ENCODE measurements at places on chromosomes 3 and 15. TPM values are rescaled to one million over a fixed set of nuclear protein-coding genes. Genes with fewer than 3 reads are reported as not detected.

EPHA3 gene
- not detected for total RNA-seq

ADAMTS17 gene
- 0.10 TPM for total RNA-seq

PTX3 gene
- total RNA-seq = 0.36 TPM

GPR149 gene
- total RNA-seq = not detected

PLAAT1 gene
- total RNA-seq = not detected

CPLX3 gene
- not detected for total RNA-seq

DNA sequence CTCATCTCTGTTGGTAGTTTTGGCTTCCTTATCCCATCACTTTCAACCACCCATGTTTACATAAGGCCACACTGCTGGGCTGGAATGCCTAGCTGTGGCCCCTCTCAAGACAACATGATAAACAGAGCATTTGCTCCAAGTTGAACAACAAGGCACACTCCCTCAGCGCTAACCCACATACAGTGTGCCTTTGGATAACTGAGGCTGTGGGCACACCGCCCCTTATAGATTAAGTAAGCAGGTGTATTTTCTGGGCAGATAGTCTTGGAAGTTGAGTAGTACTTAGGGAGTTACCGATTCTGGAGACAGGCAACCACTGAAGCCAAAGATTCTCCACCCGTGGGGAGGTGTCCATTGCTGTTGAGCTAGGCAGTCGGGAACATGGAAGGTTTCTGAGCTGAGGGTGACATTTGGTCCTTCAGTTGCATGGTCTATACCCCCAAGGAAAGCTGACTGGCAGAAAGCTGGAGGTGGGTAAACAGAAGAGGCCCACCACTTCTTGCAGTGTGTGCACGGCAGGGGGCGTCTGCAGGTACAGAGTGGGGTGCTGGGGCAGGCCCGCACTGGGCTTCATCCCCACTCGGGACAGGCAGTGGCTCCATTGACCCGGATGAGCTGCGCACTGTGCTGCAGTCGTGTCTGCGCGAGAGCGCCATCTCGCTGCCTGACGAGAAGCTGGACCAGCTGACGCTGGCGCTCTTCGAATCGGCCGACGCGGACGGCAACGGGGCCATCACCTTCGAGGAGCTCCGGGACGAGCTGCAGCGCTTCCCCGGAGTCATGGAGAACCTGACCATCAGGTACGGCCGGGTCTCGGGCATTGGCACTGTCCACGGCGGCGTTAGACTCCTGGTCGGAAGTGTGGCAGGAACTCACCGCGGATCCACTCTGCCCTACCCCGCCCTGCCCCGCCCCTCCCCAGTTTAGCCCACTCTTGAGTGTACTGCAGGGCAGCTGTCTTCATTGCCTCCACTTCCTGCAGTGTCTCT lies 16.8 kb downstream of the NOX5 start:
- DNase-seq = peak; percentile 27

DNA sequence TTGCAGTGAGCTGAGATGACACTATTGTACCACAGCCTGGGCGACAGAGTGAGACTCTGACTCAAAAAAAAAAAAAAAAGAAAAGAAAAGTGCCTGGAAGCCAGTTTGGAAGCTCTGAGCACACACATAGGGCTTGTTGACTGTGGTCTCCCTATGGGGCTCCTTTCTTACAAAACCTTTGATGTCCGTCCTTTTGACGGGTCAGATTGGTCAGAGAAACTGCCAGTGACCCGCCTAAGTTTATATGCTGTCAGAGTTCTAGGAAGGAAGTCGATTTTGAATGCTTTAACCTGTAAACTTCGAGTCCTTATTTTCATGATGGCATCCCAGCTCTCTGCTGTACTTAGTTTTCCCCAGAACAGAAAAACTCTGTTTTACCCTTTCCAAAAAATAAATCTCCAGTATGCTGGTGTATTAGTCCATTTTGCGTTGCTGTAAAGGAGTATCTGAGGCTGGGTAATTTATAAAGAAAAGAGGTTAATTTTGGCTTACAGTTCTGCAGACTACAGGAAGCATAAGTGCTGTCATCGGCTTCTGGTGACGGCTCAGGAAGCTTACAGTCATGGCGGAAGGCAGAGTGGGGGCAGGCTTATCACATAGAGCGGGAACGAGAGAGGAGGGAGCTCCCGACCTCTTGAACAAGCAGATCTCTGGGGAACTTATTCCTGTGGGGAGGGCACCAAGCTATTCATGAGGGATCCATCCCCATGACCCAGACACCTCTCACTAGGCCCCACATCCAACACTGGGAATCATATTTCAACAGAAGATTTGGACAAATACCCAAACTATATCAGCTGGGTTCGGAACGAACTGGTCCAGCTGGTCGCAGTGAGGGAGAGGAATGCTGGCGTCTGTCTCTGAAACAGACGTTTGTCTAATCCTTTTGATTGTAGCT lies 72.3 kb downstream of the LMLN start:
- DNase-seq = no peak

- peak; percentile 99 for DNase-seq
Measured at GRCh38 chr15:92903966-92904721, 4.0 kb downstream of the CHD2 start.

- no peak for DNase-seq
Measured at GRCh38 chr15:91039996-91040395, 17.6 kb upstream of the VPS33B start.

DNA sequence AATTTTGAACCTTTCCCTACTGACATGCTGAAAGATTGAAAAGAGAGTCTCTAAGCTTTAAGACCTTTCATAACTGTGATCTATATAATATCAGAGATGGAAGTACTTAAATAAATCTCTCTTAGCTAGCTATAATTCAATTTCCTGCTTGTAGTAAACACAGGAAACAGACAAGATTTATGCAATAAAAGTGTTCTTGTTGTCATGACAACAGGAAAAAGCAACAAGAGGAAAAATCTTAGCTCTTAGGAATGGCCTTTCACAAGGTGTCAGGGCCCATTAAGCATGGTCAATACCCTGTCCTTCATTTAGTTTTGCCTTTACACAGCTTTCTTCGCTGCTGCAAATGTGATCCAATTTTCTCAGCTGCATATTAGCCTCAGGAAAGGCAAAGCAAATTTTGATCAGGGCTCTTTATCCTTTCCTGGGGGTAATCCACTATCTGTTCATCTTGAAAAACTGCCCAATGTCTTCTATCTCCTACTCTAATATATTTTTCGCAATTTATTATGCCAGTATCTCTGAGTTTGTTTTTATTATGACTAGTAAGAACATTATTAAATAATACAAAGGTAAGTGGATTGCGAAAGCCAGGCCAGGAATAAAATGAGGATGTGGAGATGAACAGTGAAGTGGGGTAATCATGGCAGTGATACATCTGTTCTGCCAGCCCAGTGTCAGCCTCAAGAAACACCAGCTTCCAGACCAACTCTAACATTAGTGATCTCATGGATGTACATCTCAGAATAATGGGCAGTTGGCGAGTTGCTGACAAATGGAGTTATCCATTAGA lies 28.7 kb downstream of the SIDT1 start:
- no peak for DNase-seq

- DNase-seq = no peak
Measured at GRCh38 chr15:27258287-27258686, 287.3 kb downstream of the GABRG3 start.

DNA sequence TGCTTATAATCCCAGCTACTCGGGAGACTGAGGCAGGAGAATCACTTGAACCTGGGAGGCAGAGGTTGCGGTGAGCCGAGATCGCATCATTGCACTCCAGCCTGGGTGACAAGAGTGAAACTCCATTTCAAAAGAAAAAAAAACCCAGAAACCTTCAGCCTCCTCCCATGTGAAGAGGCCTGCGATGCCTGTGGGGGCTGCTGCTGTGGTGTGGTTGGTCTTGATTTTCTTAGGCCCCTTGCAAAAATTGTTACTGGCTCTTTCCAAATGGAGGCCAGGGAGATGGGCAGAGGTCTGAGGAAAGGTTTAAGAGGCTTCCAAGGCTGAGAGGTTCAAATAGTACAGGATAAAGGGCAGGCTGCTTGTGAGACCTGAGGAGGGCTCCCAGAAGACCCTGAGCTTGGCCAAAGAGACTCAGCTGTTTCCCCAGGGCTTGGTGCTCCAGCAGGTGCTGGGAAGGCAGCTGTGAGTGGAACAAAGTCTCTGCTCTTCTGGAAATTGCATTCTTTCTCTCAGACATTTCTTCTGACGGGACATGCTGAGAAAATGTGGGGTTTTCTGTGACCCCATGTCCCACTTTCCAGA lies 18.4 kb downstream of the GCSAM start:
- DNase-seq = peak; percentile 45

GRCh38 chr15:95664450-95664849 lies 666.0 kb upstream of the NR2F2 start:
- DNase-seq = no peak

DNA sequence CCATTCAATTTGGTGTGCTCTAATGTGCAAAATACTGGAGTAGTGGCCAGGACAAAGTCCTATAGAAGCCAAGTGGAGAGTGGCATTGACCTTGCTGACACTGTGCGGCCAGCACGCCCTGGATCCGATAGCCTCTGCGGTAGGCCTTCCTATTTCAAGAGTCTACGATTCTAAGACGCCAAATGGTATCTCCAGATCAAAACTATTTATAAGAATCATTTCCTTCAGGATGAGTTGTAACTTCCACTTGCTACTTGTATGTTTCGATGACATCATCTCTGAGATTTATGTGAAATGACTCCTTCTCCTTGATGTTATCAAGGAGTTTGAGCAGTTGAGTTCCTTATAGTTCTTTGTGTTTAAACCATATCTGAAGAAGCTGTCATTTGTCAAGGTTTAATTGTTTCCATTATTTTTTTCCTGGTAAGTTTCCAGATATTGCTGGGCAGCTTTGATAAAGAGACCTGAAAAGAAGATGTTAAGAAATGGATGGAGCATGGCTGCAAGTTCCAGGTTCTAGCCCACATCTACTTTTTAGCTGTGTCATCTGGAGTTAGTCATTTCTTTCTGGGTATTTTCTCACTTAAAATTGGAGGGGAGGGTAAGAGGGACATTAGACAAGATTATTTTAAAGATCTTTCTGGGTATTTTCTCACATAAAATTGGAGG lies 71.8 kb downstream of the TMEM44 start:
- no peak for DNase-seq

DNA sequence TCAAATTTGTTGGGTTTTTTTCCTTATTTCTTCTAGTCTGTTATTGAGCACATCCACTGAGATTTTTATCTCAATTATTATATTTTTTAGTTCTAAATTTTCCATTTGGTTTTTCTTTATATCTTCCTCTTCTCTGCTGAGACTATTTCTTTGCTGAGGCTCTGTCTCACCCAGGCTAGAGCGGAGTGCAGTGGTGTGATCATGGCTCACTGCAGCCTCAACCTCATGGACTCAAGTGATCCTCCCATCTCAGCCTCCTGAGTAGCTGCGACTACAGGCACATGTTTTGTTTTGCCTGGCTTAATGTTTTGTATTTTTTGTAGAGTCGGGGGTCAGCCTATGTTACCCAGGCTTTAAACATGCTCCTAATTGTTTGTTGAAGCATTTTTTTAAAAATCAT lies 10.2 kb downstream of the CTDSPL start:
- DNase-seq = no peak

Data from B cell (primary cell).